GM23248 (cell line): ENCODE measurements at places on chromosomes 5 and 9. TPM values are rescaled to one million over a fixed set of nuclear protein-coding genes. Genes with fewer than 3 reads are reported as not detected.

Gene TRIM14
- total RNA-seq, result 2.7 and 6.4 TPM in 2 replicates

Gene TYRP1
- not detected in 2 replicates for total RNA-seq

Gene TAS2R1
- not detected in 2 replicates for total RNA-seq

Gene PIP5K1B
- not detected in 2 replicates for total RNA-seq

Gene LRRTM2
- total RNA-seq, result 0.11 and 0.38 TPM in 2 replicates

Gene ALDOB
- not detected in 2 replicates for total RNA-seq

Gene TMEM8B
- total RNA-seq, result 3.7 and 3.9 TPM in 2 replicates

Gene ANKRD18A
- not detected in 2 replicates for total RNA-seq

Gene NIPAL4
- not detected in 2 replicates for total RNA-seq

Gene SLC36A2
- total RNA-seq, result not detected in 2 replicates

Gene MLLT3
- 11.9 and 12.1 TPM in 2 replicates for total RNA-seq

Gene FOXD4L4
- total RNA-seq, result not detected in 2 replicates

GRCh38 chr5:139342423-139342723 is 719 bp downstream of the PAIP2 start:
- DNase-seq, result no peak

GRCh38 chr5:147887026-147887627 is 8.6 kb downstream of the SCGB3A2 start:
- peak; percentile 52 for DNase-seq

GRCh38 chr5:177189965-177190364 is 56.4 kb downstream of the NSD1 start:
- no peak for DNase-seq

DNA sequence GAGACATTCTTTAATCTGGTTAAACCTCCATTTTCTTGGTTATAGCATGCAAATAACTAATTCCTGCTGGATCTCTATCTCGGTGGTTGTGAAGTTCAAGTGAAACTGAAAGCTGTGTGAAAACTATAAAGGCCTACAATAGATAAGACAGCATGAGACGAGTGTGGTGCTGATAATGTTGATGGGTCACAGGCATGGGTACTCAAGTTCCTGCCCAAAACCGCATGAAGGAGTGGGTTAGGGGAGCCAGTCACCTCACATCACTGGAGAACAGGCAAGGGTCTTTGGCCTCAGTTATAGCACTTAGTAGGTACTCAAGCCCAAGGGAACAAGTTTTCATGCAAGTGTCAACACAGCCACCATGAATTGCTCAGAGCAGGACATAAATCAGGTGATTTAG is 16.7 kb downstream of the HMHB1 start:
- no peak for DNase-seq

- DNase-seq, result no peak
Measured at GRCh38 chr9:18068900-18069299, 405.1 kb upstream of the ADAMTSL1 start.

DNA sequence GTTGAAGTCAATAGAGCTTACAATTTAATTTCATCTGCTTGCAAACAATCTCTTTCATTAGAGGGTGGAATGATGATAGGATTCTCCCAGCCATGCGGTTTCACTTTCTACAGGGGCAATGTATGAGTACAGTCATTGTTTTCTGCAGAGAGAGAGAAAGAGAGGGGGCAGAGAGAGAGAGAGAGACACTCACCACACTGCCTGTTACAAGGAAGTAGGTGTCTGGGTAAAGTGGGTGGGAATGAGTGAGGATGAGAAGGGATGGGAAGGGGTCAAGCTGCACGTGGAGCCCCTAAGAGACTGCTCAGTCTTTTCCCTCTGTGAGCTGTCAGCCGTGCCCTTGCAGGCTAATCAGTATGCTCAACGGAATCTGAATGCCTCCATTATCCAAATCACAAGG is 454.3 kb downstream of the KDM4C start:
- peak; percentile 9 for DNase-seq

GRCh38 chr5:82728926-82729702 is 348.1 kb downstream of the TMEM167A start:
- no peak for DNase-seq

GRCh38 chr5:159003045-159004030 is 96.4 kb downstream of the EBF1 start:
- peak; percentile 88 for DNase-seq

DNA sequence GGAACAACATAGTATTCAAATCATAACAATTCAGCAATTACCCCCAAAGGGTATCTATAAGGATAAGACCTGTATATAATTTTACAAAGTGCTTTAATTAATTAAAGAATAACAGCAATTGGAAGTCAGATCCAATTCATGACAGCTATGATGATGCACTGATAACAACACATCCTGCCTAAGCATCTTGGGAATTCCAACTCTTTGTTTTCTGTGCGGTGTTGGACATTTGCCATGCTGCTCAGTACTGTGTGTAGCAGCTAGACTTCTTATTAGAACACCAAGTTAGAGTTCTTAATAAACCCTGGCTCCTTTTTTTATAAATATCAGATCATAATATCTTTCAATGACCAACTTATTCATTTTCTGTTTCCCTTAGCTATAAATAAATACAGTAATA is 209.0 kb downstream of the SEC61B start:
- peak; percentile 48 for DNase-seq

GRCh38 chr5:170451747-170452365 is 52.0 kb upstream of the KCNIP1 start:
- peak; percentile 93 for DNase-seq

GRCh38 chr5:59034498-59035186 is 451.8 kb downstream of the RAB3C start:
- peak; percentile 77 for DNase-seq

GRCh38 chr5:74392711-74393351 is 247.7 kb downstream of the ENC1 start:
- DNase-seq, result peak; percentile 19

DNA sequence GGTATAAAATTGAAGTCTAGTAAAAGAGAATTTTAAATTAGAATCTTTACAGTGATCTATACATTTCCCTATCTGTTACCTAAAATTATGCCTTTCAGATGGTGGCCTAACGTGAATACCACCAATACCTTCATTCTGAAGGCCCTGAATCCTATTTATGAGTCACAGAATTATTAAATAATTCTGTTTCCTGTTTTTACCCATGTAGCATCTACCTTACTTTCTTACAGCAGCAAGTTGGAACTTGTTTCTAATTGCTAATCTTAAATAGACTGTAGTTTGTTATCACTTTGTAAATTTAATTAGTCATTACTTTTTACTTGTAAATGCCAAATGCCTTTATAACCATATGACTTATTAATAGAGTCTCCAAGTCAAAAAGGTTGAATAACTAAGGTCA is 135.0 kb downstream of the PDE4D start:
- DNase-seq, result no peak

DNA sequence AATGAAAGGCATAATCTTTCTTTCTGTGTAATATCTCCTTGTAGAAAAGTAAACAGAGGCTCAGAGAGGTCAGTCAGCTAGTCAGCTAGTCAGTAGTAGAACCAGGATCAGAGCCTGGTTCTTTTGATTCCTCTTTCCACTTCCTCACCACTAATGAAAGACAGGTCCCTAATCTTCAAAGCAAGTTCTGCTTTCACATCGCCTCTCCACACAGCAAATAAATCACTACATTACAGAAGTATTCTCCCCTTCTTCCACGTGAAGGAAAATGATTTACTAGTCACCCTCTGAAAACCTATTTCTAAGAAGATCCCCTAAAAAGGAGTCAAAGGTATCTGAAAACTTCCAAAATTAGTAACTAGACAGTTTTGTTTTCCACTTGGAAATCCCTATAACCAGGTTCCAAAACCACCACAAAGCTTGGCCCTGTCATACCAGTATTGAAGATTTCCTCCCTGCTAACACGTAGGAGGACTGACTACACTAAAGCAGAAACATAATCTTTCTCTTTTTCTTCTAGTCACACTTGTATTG is 140.5 kb upstream of the TARS1 start:
- DNase-seq, result peak; percentile 23

DNA sequence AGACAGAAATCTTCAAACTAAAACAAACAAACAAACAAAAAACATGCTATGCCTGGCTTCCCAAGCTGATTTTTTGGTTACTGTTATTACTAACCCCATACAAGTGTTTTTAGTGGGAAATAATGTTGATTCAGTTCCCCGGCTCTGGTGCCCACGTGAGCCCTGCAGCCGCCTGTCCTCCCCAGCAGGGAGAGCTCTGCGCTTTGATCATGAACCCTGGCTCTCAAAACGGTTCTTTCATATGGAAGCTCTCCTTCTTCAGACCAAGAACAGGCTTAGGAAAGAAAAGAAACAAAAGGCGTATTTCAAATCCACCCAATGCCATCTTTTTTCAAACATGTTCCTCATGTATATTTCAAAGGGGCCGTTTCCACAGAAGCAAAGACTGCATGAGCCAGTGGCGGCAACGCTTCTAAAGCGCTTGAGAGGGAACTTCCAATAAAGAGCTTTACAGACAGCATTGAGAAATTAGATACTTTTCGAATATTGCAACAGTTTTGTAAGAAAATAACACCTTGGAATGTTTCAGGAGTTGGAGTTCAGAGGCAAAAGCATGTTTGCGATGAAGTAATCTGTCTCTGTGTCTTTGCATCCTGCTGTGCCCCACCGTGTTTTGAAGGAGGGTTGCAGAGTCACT is 74.8 kb downstream of the ICE1 start:
- DNase-seq, result peak; percentile 83

DNA sequence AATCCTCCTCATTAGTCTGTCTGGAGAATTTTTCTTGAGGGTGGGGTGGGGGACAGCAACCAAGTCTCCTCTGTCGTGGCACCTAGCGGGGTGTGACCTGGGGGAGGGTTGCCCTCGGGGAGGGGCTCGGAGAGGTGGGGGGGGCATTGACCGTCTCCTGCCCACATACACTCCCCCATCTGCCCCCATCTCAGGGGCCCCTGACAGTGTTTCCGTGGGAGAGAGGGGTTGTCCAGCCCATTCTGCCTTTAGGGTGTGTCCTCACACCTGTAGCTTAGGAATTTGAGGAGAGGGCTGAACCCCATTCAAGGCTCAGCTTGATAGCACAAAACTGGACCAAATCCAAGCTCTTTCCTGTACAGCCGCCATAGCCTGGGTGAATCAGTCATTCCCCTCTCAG is 5.9 kb upstream of the CXXC5 start:
- no peak for DNase-seq

GRCh38 chr9:130948266-130948665 is 9.2 kb upstream of the FIBCD1 start:
- DNase-seq, result no peak

DNA sequence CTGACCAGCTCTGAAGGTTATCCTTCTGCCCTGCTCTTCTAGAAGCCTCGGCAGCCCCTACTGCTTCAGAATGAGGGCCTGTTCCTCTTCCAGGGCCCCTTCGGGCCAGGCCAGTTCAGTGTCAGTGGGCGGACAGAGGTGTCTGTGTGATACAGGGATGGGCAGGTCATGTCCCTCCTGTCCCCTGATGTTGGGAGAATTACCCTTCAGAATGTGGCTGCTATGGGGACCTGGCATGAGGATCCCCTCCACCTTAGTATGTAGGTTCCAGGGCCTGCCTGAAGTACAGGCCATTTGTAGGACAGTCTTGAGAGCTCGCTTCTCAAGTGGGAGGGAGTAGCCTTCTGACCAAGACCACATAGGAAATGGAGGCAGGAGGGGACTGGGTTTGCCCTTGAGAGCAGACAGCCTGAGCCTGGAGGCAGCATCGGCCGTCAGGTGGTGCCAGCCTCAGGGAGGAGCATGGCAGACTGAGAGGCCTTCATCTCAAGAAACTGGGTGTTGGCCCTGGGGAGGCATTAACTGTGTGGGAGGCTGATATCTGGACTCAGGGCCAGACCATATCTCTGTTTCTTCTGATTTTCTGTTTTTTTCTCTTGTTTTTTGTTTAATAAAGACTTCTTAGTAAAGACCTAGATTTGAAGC is 32.0 kb downstream of the ANGPTL2 start:
- DNase-seq, result no peak

DNA sequence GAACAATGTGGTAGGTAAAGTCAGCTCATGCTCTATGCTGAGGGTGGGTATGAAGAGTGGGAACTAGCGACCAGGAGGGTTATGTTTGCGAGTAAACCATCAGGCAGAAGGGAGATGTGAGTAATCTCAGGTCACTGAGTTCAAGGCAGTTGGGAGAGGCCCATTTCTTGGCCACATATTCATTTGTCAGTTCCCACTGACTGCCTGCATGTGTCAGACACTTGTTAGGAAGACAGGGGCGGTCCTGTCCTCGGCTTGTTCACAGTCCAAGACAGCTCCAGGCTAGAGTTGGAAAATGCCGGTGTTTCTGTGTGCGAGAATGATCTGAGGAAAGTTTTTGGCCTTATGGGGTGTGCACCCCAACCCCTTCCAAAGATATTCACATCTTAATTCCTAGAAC is 48.6 kb upstream of the GDNF start:
- peak; percentile 86 for DNase-seq

DNA sequence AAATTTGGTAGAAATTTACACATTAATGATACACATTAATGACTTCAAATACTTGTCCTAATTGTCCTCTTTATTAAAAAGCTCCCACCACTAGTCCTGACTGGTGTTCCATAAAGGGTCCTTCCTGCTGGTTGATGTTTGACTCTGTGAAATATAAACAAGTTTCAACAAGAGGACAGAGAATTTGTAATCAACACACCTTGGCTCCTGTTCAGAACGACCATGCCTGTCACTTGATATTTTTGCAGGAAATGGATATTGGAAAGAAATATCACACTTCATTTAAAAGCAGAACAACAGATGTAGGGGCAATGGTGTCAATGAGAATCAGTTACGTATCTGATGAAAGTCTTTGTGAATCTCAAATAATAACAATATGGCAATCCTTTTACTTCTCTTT is 211.7 kb downstream of the ENC1 start:
- DNase-seq, result no peak

DNA sequence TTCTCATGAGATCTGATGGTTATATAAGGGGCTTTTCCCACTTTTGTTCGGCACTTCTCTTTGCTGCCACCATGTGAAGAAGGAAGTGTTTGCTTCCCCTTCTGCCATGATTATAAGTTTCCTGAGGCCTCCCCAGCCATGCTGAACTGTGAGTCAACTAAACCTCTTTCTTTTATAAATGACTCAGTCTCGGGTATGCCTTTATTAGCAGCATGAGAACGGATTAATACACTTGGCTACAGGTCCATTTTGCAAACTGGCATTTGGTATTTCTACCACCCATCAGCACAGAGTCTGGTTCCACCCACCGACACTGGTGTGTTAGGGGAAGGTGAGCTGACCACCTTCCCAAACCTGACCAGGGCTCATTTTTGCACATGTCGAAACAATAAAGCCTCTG is 47.9 kb upstream of the RARS1 start:
- DNase-seq, result no peak

- DNase-seq, result no peak
Measured at GRCh38 chr5:12323637-12324229, 419.5 kb upstream of the CTNND2 start.
